ENCODE measurements at places on chromosomes 6 and 20.

- DNase-seq, result no peak
Measured at GRCh38 chr20:62350098-62350628, 16.9 kb downstream of the LAMA5 start.

GRCh38 chr6:5357486-5357885 lies 96.2 kb downstream of the FARS2 start:
- no peak for DNase-seq

DNA sequence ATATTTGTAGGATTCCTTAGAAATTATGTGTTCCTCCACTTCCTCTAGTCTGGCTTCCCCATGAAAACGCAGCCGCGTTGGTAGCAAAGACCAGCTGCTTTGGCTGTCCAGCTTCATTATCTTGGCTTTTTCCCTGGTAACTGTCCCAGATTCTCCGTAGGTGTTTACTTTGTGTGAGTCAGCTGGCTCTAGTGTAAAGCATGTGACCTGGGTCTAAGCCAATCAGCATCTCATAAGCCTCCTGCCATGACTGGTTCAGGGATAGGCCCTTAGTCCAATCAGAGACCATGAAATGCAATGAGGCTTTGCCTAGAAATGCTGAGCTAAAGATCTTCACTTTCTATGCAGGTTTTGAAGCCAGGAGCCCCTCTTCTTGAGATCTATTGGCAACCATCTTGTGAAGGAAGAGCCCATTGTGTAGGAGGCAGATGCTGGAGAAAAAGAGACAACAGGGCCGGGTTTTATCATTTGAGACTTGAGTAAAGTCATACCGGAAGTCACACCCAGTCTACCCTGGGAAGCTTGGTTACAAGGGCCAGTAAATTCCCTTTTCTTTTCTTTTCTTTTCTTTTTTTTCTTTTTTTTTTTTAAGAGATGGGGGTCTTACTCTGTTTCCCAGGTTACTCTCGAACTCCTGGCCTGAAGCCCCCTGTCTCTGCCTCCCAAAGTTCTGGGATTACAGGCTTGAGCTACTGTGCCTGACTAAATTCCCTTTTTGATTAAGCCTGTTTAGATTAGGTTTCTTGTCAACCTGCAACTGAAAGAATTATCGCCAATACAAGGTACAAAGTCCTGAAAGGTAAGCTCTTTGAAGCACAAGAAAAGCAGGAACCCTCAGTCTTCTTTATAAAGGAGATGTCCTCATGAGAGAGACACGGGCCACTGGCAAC lies 256.5 kb upstream of the RREB1 start:
- DNase-seq, result no peak

DNA sequence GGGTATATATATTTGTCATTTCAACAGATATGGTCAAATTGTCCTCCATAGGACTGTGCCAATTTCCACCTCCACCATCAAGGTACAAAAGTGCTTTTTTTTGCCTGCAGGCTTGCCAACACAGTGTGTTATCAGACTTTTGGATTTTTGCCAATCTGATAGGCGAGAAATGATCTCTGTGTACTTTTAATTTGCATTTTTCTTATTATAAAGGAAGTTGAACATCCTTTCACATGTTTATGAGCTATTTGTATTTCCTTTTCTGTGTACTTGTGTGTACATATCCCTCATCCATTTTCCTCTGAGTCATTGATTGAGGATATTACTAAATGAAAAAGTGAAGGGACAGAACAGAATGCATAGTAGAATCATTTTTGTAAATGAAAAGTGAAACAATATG lies 39.0 kb upstream of the PTPN1 start:
- no peak for DNase-seq

DNA sequence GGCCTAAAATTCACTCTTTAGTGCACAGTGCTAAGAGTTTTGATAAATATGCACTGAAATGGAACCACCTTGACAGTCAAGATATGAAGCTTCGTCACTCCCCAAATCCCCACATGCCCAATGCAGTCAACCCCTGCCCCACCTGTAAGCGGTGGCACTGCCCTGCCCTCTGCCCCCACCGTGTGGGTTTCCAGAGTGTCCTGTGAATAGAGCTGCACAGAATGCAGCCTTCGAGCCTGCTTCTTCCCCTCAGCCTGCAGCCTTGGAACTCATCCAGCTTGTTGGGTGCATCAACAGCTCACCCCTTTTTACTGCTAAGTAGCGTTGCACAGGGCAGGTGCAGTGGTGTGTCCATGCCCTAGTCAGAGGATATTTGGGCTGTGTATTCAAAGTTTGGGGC lies 216.3 kb downstream of the SYNDIG1 start:
- DNase-seq, result no peak

GRCh38 chr20:57616143-57616951 lies 3.9 kb downstream of the ZBP1 start:
- no peak for DNase-seq

- DNase-seq, result no peak
Measured at GRCh38 chr6:18595774-18596530, 208.8 kb downstream of the RNF144B start.

- DNase-seq, result no peak
Measured at GRCh38 chr6:44005507-44005903, 121.7 kb downstream of the MRPL14 start.

DNA sequence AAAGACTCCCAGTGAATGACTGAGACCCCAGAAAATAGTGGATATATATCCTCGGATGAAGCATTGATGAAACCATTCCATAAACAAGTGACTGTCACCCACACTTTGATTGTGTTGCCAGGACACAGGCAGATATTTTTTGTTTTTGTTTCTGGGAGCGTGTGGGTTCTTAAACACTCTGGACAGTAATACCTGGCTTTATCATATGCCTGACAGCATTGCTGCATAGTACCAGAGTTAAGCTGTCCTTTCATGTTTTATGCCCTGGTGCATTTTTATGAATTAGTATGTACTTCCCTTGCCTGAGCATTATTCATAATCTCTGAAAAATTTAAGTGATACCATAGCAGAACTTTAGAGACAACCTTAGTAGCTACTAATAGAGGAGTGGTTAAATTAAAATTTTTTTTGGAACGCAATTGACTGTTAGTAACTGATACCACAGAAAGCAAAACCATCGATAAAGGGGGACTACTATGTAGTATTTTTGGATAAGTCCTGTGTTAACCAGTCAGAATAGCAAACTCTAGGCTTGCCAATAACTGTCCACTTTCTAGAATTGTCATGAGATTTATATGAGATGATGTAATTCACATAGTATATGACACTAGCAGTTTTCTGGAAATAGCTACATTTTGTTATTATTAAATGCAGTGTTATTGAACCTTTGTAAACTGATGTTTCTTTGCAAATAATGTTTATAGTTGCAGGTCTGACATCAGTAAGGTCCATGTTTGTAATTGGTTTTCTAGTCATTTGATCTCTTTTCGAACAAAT lies 30.4 kb downstream of the SENP6 start:
- no peak for DNase-seq

DNA sequence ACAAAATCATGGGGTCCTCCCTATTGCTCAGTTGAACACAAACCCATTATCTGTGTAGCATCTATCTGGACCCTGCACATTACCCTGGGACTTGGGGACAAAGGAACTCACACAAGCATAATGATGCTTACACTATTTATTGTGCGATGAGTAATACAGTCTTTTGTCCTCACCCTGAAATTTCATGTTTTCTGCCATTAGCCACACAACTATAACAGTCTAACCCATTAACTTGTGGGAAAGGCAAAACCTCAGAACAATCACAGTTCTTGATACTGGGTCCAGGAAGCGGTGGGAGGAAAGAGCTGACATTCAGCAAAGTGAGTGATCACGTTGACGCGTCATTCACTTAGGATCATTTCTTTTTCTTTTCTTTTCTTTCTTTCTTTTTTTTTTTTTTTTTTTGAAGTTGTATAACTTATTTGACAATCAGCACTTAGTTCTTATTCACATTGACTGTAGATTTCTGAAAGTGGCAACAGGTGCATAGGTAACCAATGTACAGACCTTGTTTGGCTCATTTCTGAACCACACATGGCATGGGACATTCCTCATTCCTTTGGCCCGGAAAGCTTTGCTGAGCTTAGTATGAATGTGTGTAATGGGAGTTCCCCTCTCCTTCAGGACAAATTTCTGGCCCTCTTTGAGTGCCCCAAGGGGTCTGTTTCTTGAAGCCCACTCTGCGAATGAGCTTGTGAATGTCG lies 94.8 kb upstream of the CNKSR3 start:
- no peak for DNase-seq

- DNase-seq, result no peak
Measured at GRCh38 chr20:62984666-62985443, 21.9 kb downstream of the BHLHE23 start.

- DNase-seq, result no peak
Measured at GRCh38 chr6:31582230-31582643, at the start of gene LTB. Gene LTB (minus strand): TSS chr6:31582424. CDS start chr6:31582417, 7 bp downstream.

- DNase-seq, result no peak
Measured at GRCh38 chr6:39300739-39301138, 13.5 kb downstream of the KCNK17 start.

- DNase-seq, result no peak
Measured at GRCh38 chr6:138162111-138162954, 594 bp downstream of the ARFGEF3 start.

GRCh38 chr20:49310705-49311104 lies 32.8 kb upstream of the ZNFX1 start:
- no peak for DNase-seq

GRCh38 chr6:8658416-8658815 lies 223.1 kb upstream of the SLC35B3 start:
- no peak for DNase-seq

DNA sequence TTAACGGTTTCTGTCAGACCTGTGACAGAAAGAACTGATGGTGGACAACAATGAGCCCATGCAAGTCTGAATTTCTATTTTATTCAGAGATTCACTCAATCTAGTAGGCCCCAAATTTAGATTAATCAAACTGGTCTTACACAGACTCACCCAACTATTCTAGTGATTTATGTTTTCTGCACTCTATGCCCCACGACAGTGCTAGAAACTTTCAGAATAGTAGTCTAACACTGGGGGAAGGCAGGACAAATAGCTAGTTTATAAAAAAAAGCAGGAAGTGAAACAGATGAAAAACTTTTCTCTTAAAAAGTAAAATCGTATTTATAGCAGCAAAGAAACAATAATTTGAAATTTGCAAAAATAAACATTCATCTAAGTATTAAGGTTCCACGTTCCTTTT lies 5.0 kb downstream of the TCP11 start:
- no peak for DNase-seq

- DNase-seq, result no peak
Measured at GRCh38 chr6:116625872-116626271, 9.6 kb downstream of the RSPH4A start.

- no peak for DNase-seq
Measured at GRCh38 chr20:20223981-20224380, 143.9 kb upstream of the INSM1 start.

DNA sequence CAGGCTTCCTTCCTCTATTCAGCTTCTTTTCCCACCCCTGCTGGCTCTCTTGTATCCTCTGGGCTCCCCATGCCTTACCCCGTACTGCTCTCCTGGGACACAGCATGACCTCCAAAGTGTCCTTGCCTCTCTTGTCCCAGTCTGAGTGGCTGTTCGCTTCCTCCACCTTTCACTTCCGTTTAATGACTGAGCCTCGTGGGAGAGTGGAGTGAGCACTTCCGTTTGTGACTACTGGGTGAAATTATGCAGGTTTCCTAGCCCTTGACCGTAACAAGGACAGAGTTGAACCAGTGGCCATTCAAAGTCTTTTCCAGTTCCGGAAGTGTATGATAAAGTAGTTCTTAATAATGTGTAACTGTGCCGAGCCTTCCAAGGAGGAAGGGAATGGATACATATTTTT lies 109.2 kb downstream of the ARID1B start:
- DNase-seq, result no peak
